Motor neuron (in vitro differentiated cells): ENCODE measurements at places on chromosomes 6 and 20. TPM values are rescaled to one million over a fixed set of nuclear protein-coding genes. Genes with fewer than 3 reads are reported as not detected.

DNA sequence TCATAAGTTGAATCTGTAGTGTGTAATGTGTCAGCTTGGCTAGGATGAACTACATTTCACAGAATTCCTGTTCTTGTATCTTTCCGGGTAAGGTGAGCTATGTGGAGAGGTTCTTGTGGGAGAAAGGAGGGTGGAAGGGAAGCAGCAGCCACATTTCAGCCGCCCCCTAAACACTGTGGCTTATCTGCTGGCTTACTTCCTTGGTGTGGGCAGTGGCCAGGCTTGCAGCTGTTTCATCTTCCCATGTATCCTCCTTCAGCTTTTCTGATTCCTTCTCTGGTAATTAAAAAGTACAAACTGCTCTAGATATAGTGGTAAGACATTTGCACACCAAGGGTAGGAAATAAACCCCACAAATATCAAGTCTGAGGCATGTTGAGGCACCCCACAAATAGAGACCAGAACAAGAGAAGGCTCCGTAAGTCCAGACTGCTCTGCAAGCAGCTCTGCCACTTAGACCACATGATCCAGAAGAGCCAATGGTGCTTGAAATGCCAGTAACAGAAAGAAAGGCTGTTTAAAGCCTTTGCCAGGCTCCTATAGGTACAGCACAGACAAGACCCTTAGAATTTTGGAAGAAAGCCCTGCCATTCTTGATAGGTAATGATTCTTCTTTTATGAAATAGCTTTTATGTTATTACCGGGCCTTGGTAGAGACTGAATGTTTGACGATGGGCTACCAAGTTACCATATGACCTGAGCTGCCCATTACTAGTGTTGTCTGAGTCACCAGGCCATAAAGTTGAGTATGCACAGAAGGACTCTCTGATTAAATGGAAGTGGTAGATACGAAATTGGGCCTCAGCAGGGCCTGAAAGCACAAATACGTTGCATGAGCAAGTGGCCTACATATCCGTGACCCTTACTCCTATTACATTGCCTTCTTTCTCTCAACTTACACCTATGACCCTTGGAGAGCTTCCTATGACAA is 215.0 kb upstream of the SGK1 start:
- no peak for ATAC-seq

SASH1 gene
- total RNA-seq: 8.6 and 11.4 TPM in 2 replicates

HAO1 gene
- total RNA-seq: not detected in 2 replicates

DNA sequence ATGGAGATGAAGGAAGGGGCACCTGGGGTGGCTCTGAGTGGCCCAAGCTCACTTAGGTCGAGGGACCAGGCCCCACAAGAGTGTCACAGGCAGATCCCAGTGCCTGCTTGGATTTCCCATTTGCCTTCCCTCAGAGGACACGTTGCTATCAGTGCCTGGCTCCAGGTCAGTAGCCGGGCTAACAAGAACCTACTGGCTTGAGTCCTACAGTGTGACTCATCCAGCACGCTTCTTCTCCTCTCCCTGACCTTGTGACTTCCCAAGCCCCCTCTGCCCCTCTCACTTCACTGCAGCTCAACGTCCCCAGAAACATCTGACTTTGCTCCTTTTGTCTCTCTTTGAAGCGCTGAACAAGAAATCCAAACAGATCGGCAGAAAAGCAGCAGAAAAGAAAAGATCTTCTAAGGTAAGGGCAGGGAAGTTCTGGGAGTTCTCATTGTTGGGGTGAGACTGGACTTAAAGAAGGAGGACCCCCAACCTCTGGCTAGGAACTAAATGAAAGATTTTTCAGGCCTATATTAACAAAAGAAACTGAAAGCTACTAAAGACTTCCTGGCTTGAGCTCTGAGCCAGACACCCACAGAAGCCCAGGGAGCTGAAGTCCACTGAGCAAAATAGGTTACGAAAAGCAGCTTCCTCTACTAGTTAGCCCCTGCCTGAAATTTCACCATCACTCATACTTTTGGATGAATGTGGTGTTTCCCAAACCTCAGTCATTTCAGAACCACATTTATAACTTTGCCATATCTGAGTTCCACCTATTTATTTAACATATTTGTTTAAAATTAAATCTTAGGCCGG is 21.5 kb downstream of the ASIP start:
- ATAC-seq: peak; percentile 72

ZC2HC1B gene
- total RNA-seq: 0.45 TPM in 1 of 2 replicates, not detected in the other

DNA sequence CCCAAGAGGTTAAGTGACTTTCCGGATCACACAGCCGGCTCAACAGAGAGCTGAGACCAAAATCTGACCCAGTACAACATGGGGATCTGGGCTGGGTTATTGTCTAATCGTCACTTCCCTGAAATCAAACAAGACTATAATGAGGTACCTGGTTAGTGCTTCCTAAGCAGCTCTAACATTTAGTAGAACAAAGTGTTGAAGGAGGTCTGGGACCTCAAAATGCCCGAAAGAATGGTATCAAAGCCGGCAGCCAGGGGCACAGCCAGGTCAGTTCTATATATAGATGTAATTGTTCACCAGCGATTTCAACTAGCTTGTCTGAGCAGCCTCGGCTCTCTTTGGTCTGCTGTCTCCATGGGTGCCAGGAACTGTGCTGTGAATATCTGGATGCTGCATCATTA is 245.5 kb upstream of the ECI2 start:
- peak; percentile 71 for ATAC-seq

- ATAC-seq: no peak
Measured at GRCh38 chr6:168583821-168584220, 142.8 kb downstream of the SMOC2 start.

GRCh38 chr6:13328076-13328874 is at the start of gene TBC1D7:
Gene TBC1D7, minus strand, starts transcription at chr6:13328537. Its CDS starts 1,639 bp downstream, at chr6:13326898.
- peak; percentile 93 for ATAC-seq

DNA sequence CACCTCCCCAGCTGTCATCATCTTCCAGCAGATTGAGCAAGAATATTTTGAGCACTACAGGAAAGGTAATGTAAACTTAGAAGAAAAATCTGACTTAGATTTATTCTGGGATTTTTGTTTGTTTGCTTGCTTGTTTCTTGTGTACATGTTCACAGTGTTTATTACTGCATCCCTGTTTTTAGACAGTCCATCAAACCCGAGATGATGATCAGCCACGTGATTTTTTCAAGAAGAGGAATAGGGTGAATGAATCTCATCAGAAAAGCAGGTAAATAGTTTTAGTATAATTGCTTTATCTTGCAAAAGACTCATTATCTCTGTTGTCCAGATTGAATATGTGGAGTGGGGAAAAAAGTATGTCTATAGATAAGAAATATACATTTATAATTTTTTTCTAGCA is 2.1 kb downstream of the FAM217B start:
- no peak for ATAC-seq

- no peak for ATAC-seq
Measured at GRCh38 chr6:111382476-111383294, 100.3 kb downstream of the REV3L start.

GRCh38 chr6:12844284-12845223 is 128.0 kb downstream of the PHACTR1 start:
- peak; percentile 42 for ATAC-seq

FAM217A gene
- total RNA-seq: 0.20 and 2.0 TPM in 2 replicates

ACTR5 gene
- total RNA-seq: 5.4 and 5.6 TPM in 2 replicates

- peak; percentile 60 for ATAC-seq
Measured at GRCh38 chr6:161561908-161562307, 288.0 kb upstream of the AGPAT4 start.

- no peak for ATAC-seq
Measured at GRCh38 chr20:2124564-2125213, 23.1 kb downstream of the STK35 start.

- ATAC-seq: no peak
Measured at GRCh38 chr20:53502820-53503219, 90.8 kb downstream of the ZNF217 start.

GRCh38 chr6:133034509-133035206 is 206.5 kb upstream of the EYA4 start:
- no peak for ATAC-seq
